Fibroblast of skin of back (primary cell): ENCODE measurements at places on chromosomes 16 and 17.
A peak's percentile ranks its signal among the peaks of the same experiment; 100 is the strongest.

- DNase-seq: no peak
Observed at GRCh38 chr17:72318131-72318530, 197.3 kb downstream of the SOX9 start.

DNA sequence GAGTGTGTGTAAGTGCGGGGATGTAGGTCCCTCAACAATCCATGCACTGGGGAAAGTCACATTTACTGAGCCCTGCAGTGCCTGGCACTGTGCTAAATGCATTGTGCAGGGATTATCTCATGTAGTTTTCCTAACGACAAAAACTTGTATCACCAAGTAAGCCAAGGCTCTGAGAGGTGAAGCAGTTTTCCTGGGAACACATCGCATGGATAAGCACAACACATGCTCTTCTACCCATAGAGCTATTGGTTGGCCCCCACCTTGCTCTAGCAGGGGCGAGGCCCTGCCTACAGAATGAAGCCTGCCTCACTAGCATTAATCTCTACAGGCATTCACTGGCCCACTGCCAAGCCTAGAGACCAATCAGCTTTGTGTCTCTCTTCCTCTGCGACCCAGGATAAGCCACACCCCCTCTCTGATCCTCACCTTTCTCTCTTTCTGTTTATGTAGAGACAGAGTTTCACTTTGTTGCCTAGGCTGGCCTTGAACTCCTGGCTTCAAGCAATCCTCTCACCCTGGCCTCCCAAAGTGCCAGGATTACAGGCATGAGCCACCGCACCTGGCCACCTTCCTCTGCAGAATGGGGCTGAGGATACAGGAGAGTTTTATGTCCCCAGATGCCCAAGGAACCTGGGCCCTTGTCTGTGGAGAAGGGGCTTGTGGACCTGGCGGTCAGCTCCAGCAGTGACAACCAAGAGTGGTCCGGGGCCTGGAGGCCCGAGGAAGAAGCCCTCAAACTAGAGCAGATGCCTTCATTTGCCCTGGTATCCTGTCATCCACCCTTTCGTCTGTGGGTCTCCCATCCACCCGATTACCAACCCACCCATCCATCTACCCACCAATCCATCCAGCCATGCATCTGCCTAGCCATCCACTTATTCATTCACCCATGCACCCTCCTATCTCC, 12.8 kb downstream of the CDH16 start:
- DNase-seq: no peak

DNA sequence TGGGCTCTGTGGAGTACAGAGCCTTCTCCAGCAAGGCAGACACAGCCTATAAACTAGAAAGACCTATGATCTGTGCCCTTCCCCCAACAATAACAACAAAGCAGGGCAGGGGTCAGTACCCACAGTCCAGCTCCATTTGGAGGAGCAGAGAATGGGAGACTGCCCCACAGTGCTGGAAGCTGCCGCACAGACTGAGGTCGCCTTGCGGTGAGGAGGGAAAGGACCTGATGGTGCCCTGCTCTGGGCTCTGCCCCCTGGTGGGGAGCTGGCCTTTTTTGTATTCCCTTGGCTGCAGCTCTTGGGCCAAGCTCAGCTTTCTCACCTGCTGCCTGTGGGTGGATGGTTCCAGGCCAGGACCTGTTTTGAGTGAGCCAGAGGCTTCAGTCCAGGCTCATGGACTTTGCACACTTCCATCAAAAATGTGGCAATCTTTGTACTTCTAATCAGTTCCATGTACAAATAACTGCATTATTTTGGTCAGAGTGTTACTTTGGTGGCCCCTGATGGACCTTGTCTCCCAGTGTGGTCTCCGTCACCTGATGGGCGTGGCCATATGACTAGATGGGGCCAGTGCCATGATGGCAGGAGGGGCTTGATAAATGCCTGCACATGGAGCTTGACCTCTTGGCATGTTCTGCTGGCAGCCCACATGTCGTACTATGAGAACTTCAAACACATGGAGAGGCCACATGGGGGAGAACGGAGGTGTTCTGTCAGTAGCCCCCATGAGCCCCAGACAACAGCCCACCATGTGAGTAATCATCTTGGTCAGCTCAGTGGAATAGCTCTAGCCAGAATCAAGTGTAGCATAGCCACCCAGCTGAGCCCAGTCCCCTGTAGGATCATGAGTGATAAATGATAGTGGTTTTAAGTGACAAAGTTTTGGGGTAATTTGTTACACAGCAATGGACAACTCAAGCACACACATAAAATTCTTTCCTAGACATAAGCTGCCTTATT, 24.2 kb downstream of the B9D1 start:
- peak; percentile 35 for DNase-seq

DNA sequence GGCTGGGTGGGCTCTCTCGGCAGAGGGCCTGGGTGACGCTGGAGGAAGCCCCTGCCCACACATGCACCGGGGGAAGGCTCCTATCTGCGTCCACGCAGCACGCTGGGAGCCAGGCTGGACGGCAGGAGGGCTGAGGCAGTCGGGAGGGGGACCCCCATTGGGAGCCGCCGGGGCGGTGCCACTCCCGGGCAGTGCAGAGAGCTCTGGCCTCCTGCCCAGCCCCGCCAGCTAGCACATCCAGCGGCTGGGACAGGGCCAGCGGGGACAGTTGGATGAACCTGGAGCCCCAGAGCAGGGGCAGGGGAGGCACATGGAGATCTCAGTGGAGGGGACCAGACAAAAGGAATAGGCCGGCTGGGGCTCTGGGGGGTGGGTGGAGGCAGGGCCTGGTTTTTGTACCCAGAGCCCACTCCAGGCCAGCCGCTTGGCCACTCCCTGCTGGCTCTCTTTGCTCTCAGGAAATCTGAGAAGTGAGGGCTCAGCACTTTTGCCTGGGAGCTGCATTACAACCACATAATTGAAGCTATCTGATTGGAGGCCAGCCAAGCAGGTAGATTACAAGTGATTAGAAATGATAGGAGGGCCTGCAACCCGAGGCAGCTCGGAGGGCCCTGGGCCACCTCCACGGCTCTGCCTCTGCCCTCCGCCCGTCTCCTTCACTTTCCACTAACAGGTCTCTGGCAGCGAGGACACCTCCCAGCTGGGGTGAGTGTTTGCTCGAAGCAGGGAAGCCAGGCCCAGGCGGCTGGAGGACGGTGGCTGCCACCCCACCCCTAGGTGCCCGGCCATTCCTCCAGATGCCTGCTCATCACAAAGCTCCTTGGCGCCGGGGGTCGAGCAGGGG, 40.1 kb downstream of the ENGASE start:
- DNase-seq: no peak

- DNase-seq: peak; percentile 90
Observed at GRCh38 chr17:39929646-39930407, 2.3 kb downstream of the LRRC3C start.

GRCh38 chr17:49994085-49995054, 654 bp downstream of the DLX3 start:
- no peak for DNase-seq

DNA sequence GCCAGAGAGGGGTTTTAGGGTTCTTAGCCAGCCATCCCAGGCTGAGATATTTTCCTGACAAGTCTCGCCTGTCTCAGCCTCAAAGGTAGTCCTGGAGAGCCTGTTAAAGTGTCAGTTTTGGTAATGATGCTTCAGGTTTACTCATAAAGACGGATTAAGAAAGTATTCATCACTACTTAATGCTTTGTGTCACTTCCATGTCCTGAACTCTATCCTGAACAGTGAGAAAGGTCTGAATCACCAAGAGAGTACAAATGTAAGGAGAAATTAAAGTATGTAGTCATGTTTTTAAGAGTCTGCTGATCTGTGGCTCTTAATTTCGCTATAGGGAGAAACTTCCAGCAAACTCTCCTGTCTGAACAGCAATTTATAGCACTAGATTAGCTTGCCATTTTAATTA, 14.0 kb downstream of the RPGRIP1L start:
- no peak for DNase-seq

DNA sequence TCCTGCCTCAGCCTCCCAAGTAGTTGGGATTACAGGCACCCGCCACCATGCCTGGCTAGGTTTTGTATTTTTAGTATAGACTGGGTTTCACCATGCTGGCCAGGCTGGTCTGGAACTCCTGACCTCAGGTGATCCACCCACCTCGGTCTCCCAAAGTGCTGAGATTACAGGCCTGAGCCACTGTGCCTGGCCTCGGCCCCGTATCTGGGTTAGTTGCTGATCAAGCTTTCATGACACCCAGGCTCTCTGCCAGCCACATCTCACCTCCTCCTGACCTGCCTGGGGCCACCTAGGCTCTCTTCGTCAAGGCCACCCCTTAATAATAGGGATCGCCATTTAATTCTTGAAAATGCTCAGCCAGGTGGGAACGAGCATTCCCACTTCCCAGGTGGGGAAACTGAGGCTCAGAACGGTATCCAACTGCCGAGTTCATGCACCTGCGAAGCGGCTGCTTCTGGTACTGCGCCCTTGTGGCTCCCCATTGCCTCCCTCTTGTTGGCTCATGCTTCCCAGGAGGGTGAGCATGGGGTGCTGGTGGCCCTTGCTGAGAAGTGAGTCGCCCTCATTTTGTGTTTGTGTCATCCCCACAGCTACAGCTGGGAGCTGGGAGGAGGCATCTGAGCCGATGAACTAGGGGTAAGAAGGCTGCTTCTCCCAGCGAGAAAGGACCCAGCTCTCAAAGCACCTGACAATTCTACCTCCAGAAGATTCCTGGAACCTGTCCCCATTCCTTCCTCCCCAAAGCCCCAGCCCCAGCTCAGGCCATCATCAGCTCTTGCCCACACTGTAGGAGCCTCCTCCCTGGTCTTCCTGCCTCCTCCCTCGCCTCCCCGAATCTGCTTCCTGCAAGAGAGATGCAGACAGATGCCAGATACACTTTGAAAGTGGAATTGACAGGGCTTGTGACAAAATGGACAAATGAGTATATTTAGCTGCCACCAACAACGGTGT, 17.3 kb upstream of the SNN start:
- no peak for DNase-seq

DNA sequence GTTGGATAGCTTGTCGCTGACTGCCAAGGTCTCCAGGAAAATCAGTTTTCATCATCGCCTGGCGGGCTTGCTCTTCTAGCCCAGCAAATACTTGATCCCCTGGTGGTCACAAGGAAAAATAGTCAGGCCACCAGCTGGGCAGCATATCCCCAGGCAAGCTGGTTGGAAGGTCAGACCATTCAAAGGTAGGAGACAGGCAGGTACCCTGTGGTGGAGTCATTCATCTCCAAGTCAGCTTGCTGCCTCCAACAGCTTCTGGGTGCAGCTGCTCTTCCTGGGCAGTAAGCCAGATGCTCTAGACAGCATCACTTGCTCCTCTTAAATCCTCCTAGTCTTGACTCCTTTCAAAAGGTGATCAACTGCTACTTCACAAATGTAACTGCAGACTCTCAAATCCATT, 16.0 kb downstream of the ZNF821 start:
- DNase-seq: no peak

DNA sequence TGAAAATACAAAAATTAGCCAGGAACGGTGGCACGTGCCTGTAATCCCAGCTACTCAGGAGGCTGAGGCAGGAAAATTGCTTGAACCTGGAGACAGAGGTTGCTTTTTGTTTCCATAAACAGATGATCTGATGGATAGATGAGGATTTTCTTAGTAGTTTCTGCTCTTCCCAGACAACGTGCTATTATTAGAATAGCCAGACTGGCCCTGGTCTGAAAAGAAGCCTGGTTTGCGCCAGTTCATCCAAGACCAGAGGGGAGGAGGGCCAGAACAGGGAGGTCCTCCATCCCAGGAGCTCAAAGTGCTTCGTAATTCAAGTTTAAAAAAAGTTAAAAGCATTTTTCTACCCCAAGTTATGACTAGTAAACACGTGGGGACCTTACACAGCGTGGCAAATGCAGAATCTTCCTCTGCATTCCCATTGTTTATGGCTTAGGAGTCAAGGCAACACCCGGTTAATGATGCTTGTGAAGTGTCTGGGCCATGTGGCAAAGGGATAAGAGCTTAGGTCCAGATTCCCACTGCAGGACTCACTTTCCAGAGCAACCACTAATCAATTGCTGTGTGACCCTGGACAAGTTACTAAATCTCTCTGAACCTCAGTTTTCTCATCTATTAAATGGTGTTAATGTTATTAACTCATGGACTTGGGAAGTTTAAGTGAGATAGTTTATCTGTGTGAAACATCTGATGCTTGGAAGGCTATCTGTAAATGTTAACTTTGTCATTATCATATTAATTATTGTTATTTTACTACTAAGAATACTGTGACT, 205.4 kb downstream of the CCDC182 start:
- DNase-seq: no peak

DNA sequence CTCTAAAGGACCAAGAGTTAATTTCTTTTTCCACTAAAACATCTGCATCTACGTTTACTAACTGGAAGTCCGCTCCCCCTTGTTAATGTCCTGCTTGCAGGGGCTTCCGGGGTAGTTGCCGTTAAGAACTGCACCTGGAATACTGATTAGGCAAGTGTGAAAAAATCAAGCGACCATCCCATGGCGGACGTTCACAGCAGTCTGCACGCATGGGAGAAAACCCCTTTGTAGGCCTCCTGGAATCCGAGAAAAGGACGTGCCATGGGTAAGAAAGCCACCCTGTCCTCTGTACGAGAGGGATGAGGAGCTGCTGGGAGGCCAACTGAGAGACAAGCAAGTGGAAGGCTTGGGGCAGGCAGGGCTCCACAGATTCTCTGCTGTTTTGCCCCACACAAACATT, 14.9 kb downstream of the SNN start:
- DNase-seq: no peak

GRCh38 chr16:76503091-76503490, 225.9 kb downstream of the CNTNAP4 start:
- DNase-seq: no peak

DNA sequence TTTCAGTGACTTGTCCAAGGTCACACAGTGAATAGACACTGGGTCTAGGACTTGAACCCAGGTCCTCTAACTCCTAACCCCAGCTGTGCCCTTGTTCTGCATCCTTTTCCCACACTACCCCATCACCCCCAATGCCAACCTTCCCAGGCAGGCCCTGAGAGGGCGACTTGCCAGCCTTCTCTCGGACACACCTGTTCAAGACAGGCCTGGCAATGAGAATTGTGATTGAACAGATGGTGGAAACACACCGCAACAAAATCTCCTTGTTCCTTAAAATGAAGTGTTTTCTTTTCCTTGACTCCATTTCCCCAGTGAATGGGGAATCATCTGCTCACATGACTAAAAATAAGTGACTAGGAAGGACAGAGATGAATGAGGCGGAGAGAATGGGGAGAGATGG, 189.5 kb upstream of the ASIC2 start:
- no peak for DNase-seq

- DNase-seq: peak; percentile 46
Observed at GRCh38 chr17:56679115-56679776, 85.7 kb downstream of the NOG start.
